Activated CD4-positive, alpha-beta T cell treated with anti-CD3 and anti-CD28 coated beads for 36 hours (primary cell): ENCODE measurements at places on chromosomes 13 and 19. TPM values are rescaled to one million over a fixed set of nuclear protein-coding genes. Genes with fewer than 3 reads are reported as not detected.

The PRR19 gene
- 1.0 TPM for total RNA-seq

DNA sequence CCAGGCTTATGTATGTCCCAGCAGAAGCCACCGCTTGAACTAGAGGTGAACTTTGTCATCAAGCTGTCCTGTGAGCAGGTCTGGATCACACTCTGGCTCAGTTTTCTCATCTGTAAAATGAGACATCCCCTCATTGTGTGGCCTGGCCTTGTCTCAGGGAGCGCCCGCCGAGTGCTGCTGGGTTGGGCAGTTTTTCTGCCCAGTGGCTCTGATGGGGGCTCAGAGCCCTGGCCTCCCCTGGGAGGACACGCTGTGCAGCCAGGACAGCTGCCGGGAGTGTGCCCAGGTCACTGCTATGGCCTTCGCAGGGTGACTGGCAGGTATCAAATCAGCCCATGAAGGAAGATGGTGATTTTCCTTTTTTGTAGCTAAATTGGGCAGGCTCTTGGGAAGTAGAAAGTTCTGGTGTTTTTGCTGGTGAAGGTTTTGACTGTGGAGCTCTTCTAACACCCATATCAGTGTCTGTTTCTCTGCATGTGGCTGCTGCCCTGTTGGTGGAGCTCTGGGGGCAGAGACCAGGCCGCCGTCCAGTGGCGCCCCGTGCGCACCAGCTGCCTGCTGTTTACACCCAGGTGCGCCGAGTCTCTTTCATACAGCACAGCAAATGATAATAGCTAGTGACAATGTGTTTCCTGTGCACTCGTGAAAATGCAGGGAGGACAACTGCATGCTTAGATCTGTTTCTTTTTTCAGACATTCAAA lies 40.8 kb downstream of the SLC7A9 start:
- peaks cover 1% of the 10 kb centered on the region for H3K36me3 ChIP-seq
- DNase-seq, result no peak
- H3K27ac ChIP-seq, result no peak overlapping the region
- peaks cover 15% of the 10 kb centered on the region for H3K4me1 ChIP-seq
- H3K4me3 ChIP-seq, result no peak overlapping the region
- peaks cover 9% of the 10 kb centered on the region for H3K27me3 ChIP-seq

The BICRA gene
- 9.8 TPM for total RNA-seq

- H3K27me3 ChIP-seq, result peaks cover 14% of the 10 kb centered on the region
- H3K36me3 ChIP-seq, result no peaks in the 10 kb centered on the region
- H3K4me3 ChIP-seq, result no peak overlapping the region
- H3K4me1 ChIP-seq, result no peaks in the 10 kb centered on the region
- peak; percentile 88 for DNase-seq
Measured at GRCh38 chr19:50537769-50538230, 24.1 kb upstream of the ASPDH start.

The EBI3 gene
- total RNA-seq, result 14.5 TPM
